ENCODE measurements at places on chromosomes 16 and 17. TPM values are rescaled to one million over a fixed set of nuclear protein-coding genes. Genes with fewer than 3 reads are reported as not detected.

Gene GUCY2D
- total RNA-seq = not detected

Gene CTNS
- 30.2 TPM for total RNA-seq

Gene ITPRIPL2
- total RNA-seq = 29.0 TPM

DNA sequence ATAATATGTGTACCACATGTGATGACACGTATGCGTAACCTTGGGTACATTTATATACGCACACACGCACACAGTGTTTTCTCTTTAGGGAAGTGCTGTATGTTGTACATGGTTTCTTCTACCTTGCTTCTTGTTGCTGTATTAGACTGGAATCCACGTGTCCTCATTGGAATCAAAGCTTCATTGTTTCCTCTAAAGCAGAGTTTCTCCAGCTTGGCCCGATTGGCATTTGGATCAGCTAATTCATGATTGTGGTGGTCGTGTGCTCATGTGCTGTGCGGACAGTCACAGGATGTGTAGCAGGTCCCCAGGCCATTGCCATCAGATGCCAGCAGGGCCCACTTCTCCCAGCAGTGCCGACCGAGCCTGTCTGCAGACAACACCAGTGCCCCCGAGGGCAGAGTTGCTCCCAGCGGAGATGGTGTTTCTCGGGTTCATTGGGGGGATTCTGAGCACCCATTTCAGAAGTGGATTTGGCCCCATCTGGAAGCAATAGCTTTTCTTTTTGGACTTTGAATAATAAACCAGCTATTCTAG lies 148.4 kb downstream of the RPTOR start:
- DNase-seq = no peak

DNA sequence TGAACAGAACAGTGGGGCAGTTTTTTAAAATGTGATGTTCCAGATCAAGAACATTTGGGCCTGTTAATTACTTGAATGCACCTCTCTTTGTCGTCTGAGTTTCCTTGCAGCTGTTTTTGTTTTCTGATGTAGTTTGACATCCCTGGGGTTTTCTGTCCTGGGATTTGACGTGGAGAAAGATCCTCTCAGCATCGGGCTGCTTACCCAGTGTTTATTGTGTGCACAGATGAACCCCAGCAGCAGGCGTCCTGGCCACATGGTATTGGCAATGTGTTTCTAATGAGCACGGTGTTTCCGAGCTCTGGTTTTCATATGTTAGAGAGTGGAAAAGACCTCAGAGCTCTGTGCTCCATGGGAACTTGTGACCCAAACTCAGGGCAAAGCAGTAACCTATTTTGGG lies 191.1 kb upstream of the IRX3 start:
- no peak for DNase-seq

GRCh38 chr16:67260426-67261063 lies 11.8 kb downstream of the SLC9A5 start:
- DNase-seq = peak; percentile 58

DNA sequence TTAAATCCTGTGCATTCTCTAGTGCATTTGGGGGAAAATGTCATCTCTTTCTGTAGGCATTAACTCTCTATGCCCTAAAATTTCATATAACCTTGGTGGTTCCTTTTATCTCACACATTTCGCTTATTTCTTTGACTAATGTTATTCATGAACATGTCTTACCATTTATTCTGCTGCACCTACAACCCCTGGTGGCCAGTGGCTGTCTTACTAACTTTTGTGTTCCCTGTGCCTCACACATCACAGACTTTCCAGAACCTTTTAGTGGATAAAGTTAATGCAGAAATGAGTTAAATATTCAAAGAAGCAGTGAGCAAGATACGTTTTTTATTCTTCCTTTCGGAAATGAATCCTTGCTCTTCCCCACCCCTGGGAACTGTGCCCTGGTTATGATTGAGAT lies 111.9 kb downstream of the CDH13 start:
- no peak for DNase-seq

DNA sequence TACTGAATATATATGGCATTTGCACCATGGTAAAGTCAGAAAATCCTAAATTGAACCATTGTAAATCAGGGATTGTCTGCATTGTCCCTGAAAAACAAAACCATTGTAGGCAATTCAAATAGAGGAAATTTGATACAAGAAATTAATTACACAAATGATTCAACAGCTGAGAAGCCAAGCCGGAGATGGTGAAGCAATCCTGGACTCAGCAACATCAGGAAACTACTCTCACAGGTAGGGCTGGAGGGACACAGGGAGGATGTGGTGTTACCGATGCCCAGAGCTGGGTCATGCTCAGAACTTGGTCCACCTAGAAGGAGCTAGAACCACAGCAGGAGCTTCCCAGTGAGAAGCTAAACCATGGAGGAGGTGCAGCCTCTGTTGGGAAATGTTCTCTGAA lies 18.5 kb upstream of the SCNN1B start:
- DNase-seq = no peak

Gene TVP23B
- total RNA-seq = 33.8 TPM

Gene KRT25
- total RNA-seq = not detected

GRCh38 chr16:11007714-11008280 lies 63.4 kb downstream of the CLEC16A start:
- no peak for DNase-seq

GRCh38 chr17:6279659-6280058 lies 155.3 kb downstream of the AIPL1 start:
- no peak for DNase-seq

DNA sequence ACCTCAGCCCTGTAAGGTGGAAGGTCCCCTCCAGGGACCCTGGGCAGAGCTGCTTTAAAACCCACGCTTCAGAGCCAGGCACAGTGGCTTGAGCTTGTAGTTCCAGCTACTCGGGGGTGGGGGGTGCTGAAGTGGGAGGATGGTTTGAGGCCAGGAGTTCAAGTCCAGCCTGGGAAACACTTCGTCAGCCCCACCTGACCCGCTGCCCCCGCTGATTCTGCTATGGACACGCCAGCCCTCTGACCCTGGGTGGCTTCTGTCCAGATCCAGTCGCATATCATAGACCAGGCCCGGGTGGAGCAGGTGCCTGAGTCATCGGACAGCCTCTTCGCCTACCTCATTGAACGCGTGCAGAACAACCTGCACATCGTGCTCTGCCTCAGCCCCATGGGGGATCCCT lies 35.2 kb upstream of the KDM6B start:
- DNase-seq = no peak

- no peak for DNase-seq
Measured at GRCh38 chr16:70598937-70599503, 47.3 kb upstream of the IL34 start.

Gene NOMO2
- total RNA-seq = 96.3 TPM

DNA sequence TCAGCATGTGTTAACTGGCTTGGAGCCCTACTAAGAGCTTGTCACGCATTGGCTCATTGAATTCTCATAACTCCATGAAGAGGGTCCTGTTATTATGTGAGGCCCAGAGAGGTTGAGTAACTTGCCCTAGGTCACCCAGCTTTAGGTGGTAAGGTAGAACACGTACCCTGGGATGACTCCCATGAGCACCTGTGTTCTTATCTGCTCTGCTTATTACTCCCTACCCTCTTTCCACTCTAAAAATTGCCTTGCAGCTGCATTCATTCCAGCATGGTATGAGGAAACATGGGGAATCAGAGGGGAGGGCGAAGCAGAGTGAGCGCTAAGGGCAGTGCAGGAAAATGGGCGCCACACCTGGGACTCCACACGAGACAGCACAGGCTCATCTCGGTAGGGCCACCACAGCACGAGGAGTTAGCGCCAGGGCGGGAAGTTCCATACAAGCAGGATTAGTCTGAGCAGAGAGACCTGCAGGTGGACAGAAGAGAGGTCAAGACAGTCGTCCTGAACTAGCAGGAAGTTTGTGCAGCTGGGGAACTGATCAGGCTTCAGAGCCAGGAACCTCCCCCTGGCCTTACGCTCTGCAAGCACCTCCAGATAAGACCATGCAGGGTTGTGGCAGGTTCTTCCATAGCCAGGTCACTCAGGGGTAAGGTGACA lies 10.1 kb downstream of the COPZ2 start:
- no peak for DNase-seq

GRCh38 chr16:84574191-84574590 lies 43.7 kb downstream of the COTL1 start:
- no peak for DNase-seq

DNA sequence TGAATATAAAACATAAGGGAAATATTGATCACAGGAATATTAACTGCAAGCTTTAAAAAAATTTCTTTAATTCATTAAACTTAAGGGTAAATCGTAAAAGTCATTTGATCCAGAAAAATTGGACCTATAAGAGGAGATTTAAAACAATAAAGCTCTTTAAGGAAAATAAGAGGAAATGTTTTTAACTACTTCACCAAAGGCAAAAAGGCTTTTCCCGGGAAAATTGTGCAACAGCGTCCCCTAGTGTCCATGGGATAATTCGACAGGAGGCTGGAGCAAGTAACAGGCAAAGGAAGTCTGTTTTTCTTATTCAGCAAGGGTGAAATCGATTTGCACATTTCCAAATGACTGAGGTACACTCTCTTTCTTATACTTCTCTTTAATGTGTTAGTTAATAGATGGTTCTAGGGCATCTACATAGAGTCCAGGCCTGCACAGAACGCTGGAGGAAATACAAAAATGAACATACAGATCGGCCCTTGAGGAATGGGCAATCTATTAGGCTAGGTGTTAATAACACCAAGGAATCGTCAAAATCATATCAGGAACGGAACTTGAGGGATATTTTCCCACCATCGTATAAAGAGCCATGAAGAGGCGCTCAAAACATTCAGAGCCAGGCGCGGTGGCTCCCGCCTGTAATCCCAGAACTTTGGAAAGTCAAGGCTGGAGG lies 61.4 kb downstream of the ZNF18 start:
- DNase-seq = peak; percentile 32

- peak; percentile 94 for DNase-seq
Measured at GRCh38 chr16:57634171-57634570, 5.7 kb downstream of the ADGRG1 start.

- no peak for DNase-seq
Measured at GRCh38 chr17:81313776-81314397, 18.8 kb upstream of the SLC38A10 start.

DNA sequence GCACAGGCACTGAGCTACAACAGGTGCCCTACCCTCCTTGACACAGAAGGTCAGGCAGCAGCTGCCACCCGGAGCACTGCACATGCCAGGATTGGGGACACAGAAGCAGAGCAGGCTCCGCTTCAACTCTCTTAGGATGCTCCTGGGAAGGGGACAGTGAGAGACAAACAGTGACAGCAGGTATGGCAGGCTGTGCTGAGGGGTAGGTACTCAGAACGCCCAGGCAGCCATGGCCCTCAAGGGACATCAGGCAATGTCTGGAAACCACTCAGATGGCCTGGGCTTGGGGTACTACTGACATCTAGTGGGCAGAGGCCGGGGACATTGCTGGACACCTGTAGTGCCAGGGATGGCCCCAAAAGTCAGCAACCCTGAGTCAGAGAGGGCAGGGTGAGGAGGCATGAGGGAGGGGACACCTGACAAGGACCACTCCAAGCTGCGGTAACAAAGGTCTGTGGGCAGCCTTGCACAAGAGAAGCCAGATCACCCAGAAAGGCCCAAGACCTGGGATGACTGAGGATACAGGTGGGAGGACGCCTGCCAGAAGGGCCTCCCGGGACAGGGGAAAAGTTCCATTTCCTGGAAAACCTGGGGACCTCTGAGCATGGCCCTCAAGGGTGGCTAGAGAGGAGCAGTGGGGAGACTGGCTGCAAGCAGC lies 21.2 kb downstream of the PEMT start:
- peak; percentile 18 for DNase-seq

- DNase-seq = no peak
Measured at GRCh38 chr16:15837761-15838160, 19.1 kb downstream of the MYH11 start.

DNA sequence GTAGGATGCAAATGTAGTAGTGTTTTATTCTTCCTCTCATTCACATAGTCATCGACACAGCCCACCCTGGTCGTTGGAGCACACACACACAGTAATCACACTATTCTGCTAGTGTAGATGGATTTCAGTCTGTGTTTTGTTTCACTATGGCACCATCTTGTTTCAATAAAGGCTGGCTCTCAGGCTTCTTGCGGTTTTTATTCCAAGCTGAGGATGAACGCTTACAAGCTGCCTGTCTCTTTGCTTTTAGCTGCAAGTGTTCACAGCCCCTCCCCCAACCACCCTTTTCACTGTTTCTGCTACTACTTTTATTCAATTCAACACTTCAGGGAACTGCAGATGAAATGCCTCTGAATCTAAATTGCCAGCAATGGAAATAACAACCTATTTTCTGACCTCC lies 140.9 kb upstream of the PMFBP1 start:
- DNase-seq = no peak

- no peak for DNase-seq
Measured at GRCh38 chr17:46171939-46172338, 21.3 kb downstream of the KANSL1 start.
